ENCODE measurements at places on chromosomes 7 and 10.
A peak's percentile ranks its signal among the peaks of the same experiment; 100 is the strongest.

DNA sequence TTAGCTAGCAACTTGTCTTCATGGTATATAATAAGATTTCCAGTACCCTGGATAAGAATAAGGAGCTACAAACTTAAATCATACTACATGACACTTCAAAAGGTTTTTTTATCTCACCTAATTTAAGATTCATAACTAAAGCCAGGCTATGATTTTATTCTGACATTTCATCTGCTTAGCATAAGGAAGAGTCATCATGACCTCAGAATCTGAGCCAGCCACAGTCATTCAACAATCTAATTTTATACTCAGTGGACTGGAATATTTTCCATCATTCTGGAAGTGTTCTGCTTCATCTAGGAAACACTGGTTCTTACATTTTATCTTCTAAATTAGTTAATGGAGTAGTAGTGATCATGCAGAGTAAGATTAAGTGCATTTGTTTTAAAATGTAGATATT is 102.1 kb upstream of the KCND2 start:
- no peak for DNase-seq

GRCh38 chr10:58742141-58742540 is 229.5 kb downstream of the BICC1 start:
- no peak for DNase-seq

- DNase-seq = no peak
These were observed 87.2 kb downstream of the ABCC2 start for GRCh38 chr10:99869581-99870122.

DNA sequence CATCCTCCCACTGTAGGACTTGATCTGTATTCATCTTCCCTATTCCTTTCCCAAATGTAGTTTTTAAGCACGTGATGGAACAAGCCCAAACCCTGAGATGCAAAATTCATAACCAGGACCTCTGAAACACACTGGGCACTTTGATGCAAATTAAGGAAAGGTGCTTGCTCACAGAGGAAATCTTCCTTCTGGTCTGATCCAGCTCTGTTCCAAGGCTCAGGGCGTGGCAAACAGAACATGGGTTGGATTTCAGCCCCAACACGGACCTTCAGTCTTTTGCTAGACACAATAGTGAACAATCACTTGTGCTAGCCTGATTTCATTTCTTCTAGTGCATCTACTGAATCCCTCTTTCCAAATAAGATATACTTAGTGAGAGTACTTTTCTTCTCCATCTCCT is 27.9 kb downstream of the PON3 start:
- no peak for DNase-seq

DNA sequence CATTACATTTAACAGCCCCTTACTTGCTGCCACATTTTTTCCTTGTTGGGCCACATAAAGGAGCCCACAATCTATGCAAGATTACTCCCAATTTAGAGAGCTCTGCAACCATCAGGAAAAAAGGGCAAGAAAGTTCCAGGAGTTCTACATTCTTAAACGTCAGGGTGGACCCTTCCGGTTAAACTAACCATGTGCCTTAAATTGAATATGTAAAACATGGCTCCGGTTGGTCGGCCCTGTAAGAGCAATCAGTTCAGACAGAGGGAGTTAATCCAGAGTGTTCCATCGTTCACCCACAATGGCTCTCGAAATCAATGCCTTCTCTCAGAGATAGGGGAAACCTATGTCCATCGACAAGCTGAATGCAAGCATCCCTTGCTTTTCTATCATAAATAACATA is 253.7 kb upstream of the PFKP start:
- DNase-seq = no peak

- no peak for DNase-seq
These were observed 65.8 kb upstream of the CAMK2B start for GRCh38 chr7:44391171-44391570.

GRCh38 chr7:148192491-148192890 is 398.1 kb upstream of the C7orf33 start:
- DNase-seq = no peak

- DNase-seq = no peak
These were observed 29.1 kb upstream of the VPS41 start for GRCh38 chr7:38938001-38938485.

DNA sequence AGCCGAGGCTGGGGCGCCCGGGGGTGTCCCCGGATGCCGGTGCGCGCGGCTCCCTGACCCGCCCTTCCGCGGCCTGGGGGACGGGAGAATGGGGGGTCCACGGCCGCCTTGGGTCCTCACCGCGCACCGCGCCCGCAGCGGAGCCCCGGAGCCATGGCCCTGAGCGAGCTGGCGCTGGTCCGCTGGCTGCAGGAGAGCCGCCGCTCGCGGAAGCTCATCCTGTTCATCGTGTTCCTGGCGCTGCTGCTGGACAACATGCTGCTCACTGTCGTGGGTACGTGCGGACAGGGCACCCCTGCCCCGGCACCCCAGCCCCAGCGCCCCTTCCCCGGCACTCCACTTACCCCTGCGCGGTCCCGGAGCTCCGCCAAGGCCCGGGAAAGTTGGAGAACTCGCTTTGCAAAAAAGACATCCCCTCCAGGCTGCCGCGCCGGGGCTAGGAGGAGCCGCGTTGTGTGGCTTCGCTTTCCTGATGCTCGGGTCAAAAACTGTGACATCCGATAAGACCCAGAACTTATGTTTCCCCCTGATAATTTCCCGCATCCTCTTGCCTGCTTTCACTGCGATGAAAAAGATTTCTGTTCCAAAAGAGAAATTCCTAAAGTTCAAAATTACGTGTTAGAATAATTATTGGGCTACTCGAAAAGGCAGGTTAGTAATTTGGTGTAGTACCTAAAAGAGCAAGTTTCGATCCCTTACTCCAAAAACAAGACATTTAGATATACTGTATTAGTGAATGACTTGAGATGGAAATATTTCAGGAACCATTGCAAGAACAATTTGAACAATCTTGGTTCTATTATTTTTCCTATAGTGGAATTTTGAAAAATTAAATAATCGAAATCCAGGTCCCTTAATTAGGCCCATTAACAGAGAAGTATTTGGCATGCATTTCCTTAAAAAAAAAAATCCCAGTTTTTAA is 888 bp downstream of the SLC18A2 start:
- DNase-seq = peak; percentile 82
